AG20443 (cell line): ENCODE measurements at places on chromosomes 1 and 21.

DNA sequence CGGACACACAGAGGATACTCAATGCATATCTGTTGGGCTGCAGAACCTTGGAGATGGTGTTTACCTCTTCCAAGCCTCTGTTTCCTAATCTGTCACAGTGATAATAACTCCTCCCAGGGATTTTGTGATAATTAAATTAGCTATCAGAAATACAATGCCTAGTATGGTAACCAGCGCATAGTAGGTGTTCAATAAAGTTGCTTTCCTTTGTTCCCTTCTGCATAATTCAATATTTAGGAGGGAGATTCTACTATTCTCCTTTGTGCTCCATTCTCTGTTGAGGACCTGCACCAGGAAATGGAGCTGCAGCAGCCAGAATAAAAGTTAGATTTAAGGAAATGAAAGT lies 3.4 kb upstream of the CSF3R start:
- DNase-seq: no peak

GRCh38 chr1:64744492-64745180 lies at the start of gene RAVER2:
Gene RAVER2 (plus strand): TSS chr1:64745075. CDS start chr1:64745173, 98 bp downstream.
- peak; percentile 81 for DNase-seq

- no peak for DNase-seq
Measured at GRCh38 chr1:90568436-90568835, 148.7 kb downstream of the BARHL2 start.

DNA sequence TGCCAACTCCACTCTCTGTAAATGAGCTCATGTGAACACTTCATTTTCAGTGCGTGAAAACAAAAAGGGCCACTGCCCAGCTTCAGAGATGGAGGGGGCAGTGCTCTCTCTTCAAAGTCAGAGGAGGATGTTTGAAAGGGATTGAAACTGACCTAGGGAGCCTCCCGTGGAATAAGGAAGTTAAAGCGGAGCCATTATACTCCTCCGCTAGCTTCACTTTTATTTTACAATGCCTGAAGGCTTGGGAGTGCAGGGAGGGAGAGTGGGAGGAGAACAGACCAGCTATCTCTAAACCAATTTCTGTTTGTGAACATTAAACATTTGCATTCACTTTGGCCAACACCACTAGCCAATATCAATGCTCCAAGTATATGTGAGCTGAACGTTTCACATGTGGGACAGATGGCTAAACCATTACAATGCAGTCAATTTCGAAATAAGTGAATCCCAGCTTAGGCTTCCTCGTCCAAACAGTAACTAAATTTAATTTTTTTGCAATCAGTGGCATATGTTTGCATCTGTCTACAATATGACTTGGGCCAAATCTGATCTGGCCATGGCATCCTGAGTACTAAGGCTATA lies 126.9 kb downstream of the ESRRG start:
- DNase-seq: peak; percentile 5

- DNase-seq: no peak
Measured at GRCh38 chr1:54947540-54947939, 32.9 kb upstream of the TMEM61 start.

- no peak for DNase-seq
Measured at GRCh38 chr1:92707292-92707691, 77.6 kb downstream of the EVI5 start.

DNA sequence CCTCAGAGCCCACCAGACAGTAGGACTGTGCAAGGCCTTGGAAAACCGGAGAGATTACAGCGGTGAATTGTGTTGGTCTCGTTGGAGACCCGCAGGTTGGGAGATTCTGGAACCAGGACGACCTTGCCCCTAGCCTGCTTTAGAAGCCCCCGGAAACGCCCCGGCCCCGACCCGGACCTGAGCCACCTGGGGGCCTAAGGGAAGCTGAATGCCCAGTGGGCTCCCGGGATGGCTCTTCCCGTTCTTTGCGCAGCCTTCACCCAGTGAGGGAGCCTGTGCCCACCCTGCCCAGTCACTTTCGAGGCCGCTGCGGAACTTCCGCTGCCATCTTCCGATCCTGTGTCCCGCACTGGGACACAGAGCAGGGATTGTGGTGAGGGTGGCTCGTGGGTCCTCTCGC lies 254.4 kb downstream of the FAM72C start:
- no peak for DNase-seq

DNA sequence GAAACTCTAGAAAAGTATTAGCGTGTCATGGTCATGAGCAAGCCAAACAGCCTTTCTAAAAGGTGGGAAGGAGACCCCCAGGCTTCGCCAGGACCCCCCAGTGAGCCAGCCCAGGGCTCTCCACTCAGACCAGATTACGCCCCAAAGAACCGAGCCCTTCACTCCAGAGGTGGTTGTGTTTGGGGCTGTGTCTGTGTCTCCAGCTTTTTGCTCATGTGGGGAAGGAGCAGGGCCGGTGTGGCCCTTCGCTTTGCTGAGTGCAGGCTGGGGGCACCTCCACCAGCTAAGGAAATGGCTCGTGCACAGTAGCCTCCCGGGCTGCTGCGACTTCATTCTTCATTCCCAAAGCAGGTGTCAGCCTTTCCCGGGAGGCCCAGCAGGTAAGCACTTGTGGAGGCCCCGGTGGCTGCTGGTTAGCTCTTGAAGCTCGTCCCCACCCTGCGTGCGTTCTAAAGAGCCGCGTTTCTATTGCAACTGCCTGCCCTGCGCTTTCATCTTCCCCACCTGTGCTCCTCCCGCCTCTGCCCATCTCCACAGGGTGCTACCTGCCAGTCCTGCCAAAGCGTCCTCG lies 531 bp downstream of the TSPEAR start:
- DNase-seq: no peak

DNA sequence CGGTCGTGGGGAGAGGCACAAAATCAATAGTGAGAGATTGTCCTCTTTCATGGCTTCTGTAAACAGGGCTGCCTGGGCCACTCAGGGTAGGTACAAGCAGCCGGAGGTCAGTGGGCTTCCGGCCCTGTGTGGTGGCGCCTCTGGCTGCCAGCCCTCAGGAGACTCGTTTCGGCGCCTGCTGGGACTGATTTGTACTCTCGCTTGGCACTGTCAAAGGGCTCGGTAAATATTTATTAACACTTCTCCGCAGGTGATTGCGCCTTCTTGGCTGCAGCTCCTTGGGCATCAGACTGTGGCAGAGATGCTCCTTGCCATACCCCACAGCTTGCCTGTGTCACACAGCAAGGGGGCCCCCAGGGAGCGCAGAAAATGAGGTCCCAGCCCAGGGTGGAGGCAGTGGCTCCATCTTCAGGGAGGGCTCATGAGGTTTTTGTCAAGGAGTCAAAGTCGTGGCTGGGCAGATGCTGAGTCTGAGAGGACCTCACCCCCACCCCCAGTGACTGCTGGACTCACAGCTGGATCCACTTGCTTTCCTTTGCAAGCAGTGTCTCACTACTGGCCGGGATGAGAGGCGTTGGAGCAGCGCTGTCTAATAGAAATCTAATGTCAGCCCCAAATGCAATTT lies 262.5 kb downstream of the GRIK3 start:
- DNase-seq: no peak

DNA sequence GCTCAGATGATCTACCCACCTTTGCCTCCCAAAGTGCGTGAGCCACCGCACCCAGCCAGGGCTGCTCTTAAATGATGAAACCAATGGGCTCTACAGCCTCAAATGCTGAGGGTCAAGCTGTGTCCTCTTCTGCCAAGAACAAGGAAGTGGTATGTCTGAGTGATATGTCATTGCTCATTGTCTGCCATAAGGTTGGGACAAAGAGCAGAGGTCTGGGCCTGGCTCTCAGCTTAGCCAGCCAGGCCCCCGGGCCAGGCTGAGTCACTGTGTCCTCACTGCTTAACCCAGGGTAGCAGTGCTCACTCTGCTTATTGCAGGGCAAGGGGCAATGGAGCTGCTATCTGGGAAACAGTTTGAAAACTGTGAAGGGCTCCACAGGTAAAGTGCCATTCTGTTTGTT lies 8.3 kb upstream of the ETS2 start:
- peak; percentile 46 for DNase-seq

GRCh38 chr1:203599875-203600781 lies 26.5 kb upstream of the ATP2B4 start:
- no peak for DNase-seq

GRCh38 chr1:156858959-156859522 lies at the start of gene INSRR:
Gene INSRR (minus strand): TSS chr1:156859117. CDS start chr1:156858621, 496 bp downstream.
- peak; percentile 64 for DNase-seq

- no peak for DNase-seq
Measured at GRCh38 chr1:2625311-2625710, 7.5 kb downstream of the MMEL1 start.

- no peak for DNase-seq
Measured at GRCh38 chr1:38213646-38214434, 167.2 kb upstream of the POU3F1 start.

DNA sequence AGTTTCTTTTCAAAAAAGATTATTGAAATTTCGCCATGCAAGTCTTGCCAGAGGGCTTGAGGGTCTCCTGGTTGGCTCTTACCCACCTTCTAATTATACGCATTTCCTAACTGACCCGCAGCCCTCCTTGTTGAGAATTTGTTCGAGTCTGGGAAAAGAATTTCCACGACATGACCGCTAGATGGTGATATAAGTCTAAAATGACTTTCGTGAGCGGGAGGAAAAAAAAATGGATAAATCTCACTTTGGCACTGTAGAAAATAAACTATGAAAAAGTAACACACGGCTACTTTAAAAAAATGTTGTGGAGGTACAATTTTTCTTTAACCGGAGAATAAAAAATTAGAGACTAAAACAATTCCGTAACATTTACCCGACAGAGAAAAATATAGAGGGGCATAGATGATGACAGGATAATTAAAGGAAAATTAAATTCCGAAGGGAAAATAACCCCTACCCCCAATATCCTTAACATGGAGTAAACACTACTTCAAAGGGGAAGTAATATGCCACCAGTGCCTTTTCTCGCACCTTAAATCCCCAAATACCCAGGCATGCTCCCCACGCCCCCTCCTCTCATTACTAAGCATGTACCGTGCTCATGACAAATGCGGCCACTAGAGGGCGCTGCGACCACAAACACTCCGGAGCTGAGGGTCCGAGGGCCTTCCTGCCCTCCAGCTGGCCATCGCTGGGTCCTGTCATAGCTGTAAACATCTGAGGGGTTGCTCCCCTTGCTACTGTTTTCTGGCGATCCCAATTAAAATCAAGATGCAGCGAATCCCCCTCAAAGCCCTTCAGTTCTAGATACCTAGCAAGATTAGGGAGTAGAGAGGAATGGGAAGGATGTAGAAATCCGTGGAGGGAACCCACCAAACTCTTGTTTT lies 266.9 kb downstream of the ASTN1 start:
- DNase-seq: peak; percentile 77

- DNase-seq: no peak
Measured at GRCh38 chr1:185345913-185346720, 29.1 kb upstream of the IVNS1ABP start.

- DNase-seq: no peak
Measured at GRCh38 chr1:217133092-217133491, 409.9 kb upstream of the ESRRG start.

DNA sequence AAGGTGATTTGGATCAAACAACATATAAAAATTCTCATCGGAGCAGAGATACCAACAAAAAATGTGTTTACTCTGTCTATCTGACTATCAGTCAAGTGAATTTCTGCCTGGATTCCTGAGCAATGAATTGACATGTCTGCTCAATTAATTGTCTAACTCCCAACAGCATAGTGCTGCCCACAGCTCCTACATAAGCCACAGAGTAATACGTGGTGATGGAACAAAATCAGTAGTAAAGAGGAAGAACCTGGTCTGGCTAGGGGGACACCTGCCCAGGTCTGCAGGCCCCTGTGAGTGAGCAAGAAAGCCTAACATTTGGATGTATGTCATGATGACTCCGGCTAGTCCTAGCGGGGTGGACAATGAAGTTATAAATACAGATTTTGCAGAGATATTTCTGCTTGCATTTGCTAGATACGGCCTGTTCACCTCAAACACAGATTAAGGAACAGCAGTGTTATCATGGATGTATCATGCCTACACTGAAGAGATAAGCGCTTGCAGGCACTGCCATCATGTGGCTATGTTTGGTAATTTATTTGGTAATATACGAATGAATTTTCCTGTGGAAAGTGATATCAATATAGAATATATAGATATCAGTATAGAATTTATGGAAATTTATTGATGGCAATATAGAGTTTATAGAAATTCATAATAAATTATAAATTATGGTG lies 69.6 kb upstream of the LRRC8B start:
- peak; percentile 60 for DNase-seq

DNA sequence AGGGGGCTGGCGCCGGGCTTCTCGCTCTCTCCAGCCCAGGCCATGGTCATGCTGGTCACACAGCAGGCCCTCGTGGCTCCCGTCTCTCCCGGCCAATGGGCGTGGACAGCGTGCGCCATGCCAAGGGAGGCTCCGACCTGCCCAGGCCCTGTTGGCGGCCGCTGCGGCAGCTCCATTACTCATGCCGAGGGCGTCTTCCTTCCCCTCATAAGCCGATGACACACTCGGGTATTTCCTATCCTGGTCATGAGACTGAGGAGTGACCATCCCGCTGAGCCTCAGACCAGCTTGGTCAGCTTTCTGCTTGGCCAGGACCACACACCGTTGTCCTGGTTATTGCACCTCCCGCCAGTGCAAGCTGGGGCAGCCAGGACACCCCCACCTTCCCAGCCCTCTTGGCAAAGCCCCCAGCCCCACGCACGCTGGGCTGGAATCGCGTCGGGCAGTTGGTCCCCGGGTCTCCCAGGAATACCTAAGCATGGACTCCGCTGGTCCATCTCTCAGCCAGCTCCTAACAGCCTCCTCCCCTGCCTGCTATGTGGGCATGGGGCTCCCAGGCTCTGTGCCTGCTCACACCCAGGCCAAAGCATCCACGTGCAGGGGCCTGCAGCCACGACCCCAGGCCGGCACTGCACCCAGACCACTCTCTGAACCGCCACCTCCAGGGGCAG lies 49.8 kb downstream of the ARHGEF16 start:
- peak; percentile 97 for DNase-seq

GRCh38 chr21:31198575-31198974 lies 145.5 kb downstream of the TIAM1 start:
- DNase-seq: peak; percentile 54

- DNase-seq: peak; percentile 84
Measured at GRCh38 chr1:37764414-37764825, 500 bp downstream of the EPHA10 start.

DNA sequence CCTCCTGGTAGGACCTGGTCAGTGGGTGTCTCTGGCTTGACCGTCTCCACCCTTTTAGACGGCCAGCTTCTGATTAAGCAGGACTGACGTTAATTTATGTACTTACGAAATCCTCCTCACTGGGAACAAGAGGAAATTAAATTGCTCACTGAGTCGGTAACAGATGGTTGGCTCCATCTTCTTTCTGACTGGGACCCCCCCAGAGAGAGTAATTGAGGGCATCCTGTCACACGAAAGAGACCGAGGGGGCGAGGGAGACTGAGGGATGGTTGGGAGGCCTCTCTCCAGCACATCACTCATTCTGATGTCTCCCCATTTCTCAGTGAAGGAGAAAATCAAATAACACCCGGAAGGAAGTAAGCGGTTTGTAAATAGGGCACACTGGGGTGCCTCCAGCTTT lies 104.8 kb downstream of the OMA1 start:
- DNase-seq: no peak

- DNase-seq: no peak
Measured at GRCh38 chr1:245671349-245671748, 516.6 kb downstream of the KIF26B start.

GRCh38 chr1:31327381-31327780 lies 30.5 kb downstream of the ZCCHC17 start:
- DNase-seq: no peak

GRCh38 chr1:198669023-198669698 lies 30.3 kb downstream of the PTPRC start:
- peak; percentile 71 for DNase-seq

- peak; percentile 91 for DNase-seq
Measured at GRCh38 chr1:22709891-22710700, 543 bp upstream of the EPHB2 start.
